Skeletal muscle tissue (tissue), 5 donors: ENCODE measurements at places on chromosomes 6 and 20. TPM values are rescaled to one million over a fixed set of nuclear protein-coding genes. Genes with fewer than 3 reads are reported as not detected.

SRMS gene
- total RNA-seq, result not detected

COL9A1 gene
- total RNA-seq, result 7.8 TPM

HSPA12B gene
- total RNA-seq, result 14.6 TPM

OTOR gene
- total RNA-seq, result not detected
